ENCODE measurements at places on chromosomes 7 and 10.

DNA sequence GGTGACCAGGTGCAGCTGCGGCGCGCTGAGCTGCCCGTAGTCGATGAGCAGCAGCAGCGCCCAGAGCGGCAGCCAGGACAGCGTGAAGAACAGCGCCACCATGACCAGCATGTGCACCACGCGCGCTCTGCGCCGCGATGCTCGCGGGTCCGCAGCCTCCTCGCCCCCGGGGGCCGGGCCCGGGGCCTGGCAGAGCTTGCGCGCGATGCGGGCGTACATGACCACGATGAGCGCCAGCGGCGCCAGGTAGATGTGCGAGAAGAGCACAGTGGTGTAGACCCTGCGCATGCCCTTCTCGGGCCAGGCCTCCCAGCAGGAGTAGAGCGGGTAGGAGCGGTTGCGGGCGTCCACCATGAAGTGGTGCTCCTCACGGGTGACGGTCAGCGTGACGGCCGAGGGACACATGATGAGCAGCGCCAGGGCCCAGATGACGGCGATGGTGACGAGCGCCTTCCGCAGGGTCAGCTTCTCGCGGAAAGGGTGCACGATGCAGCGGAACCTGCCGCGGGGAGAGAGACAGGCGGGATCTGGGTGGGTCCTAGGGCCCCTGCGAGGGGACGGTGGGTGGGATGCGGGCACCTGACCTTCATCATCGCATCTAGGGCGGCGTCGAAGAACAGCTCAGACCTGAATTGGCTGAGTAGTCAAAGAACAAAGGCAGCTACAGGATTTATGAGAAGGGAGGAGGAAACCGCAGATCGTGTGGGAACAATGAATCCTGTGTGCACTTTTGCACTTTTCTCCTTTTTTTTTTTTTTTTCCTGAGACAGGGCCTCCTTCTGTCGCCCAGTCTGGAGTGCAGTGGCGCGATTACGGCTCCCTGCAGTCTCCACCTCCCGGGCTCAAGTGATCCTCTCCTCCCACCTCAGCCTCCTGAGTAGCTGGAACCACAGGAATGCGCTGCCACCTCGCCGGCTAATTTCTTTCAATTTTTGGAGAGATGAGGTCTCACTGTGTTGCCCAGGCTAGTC lies 22.4 kb upstream of the PPA1 start:
- no peak for DNase-seq

DNA sequence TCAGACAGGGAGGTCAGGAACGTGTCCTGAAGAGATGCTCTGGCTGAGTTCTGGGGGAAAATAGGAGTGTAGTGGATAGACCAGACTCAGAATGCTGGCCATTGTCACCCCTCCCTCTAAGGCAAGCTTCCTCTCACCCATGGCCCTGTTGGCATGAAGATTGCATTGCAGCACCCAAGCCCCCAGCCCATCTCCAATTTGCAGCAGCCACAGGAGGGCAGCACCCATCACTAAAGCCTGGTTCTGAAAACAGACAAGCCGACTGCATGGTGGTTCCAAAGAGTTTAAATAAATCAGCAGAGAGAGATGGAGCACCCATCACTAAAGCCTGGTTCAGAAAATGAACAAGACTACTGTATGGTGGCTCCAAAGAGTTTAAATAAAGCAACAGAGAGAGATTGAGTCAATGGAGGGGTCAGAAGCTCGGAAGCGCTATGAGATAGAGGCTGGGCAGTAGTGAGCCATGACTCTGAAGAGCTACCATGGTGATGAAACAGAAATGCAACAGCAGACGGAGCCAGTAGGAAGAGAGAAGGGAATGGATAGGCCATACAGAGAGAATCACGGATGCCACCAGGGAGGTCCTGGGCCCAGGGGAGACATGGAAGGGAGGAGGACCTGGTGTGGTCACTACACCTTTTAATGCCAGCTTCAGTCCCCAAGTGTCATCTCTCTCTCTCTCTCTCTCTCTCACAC lies 237.9 kb upstream of the MYO3A start:
- no peak for DNase-seq

GRCh38 chr10:56370217-56371113 lies 9.4 kb upstream of the ZWINT start:
- DNase-seq: no peak

GRCh38 chr10:124220547-124220946 lies 127.1 kb upstream of the CHST15 start:
- no peak for DNase-seq

GRCh38 chr10:17101257-17101909 lies 28.2 kb downstream of the CUBN start:
- no peak for DNase-seq

- no peak for DNase-seq
Observed at GRCh38 chr10:51371743-51372142, 297.5 kb downstream of the PRKG1 start.

DNA sequence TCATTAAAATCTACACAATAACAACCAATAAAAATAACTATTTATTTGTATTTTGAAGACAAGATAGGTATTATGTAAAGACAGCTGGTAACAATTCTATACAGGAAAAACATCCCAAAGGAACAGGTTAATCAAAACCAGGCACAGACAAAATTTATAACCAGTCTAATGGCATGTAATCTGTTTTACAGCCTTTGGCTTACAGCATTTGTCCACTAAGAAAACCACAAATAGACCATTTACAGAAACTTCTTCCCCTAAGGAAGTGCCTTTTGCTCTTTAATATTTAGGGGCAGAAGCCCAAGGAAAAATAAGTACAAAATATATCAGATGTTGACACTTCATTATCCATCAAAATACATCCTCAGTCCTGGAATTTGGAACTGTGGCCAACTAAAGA lies 65.0 kb downstream of the SVIL start:
- DNase-seq: no peak

Data from stimulated activated effector memory CD8-positive, alpha-beta T cell treated with anti-CD3 and anti-CD28 coated beads, Interleukin-12 subunit alpha, Interleukin-12 subunit beta, amount 100 ng/mL, for 72 hours (primary cell).